ENCODE measurements at places on chromosomes 13 and 19.

DNA sequence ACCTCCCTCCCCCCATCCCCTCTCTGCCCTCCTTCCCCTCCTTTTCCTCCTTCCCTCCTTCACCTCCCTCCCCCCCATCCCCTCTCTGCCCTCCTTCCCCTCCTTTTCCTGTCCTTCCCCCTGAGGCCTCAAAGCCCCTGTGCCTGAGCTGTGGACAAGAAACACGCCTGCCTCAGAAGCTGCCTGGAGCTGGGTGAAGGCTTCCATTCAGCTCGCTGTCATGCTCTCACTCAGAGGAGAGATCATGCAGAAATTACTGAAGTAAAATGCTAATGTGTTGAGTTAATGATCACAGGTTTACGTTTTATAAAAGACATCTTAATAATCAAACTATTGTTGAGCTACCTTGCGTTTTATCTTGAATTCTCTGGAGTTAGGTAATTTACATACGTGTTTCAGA lies 114.5 kb downstream of the ATP11A start:
- no peak for DNase-seq

GRCh38 chr13:113005076-113005865 lies 36.3 kb downstream of the MCF2L start:
- DNase-seq = no peak

- DNase-seq = no peak
Measured at GRCh38 chr19:10291554-10292205, 1.9 kb downstream of the ICAM5 start.

- DNase-seq = no peak
Measured at GRCh38 chr19:9348253-9348652, 14.6 kb upstream of the ZNF177 start.

DNA sequence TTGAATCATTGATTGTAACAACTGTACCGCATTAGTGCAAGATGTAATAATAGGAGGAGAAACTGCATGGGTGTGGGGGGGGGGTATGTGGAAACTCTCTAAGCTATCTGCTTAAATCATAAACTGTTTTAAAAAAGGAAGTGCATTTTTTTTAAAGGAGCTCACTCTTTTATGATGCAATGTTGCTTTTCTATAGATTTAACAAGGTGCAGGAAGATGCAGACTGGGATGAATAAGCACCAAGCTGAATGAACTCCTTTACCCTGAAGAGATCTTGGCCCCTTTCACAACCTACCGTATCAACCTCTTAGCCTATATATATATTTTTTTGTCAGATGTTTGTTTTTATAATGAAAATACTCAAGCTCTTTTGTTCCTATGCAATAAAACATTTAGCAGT lies 95.9 kb downstream of the AKAP11 start:
- DNase-seq = no peak

DNA sequence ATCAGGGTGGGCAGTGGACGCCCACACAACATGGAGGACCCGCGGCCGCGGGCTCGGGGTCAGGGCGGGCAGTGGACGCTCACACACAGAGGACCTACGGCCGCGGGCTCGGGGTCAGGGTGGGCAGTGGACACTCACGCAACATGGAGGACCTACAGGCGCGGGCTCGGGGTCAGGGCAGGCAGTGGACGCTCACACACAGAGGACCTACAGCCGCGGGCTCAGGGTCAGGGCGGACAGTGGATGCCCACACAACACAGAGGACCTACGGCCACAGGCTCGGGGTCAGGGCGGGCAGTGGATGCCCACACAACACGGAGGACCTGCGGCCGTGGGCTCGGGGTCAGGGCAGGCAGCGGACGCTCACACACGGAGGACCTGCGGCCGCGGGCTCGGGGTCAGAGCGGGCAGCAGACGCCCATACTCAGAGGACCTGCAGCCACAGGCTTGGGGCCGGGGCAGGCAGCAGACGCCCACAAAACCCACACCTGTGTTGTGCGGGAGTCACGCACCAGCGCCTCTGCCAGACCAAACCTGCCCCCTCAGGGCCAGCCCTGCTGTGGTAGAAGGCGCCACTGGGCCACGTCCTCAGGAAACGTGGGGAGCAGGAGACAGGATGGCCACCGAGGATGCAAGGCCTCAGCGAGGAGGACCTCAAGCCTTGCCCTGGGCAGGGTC lies 27.6 kb upstream of the C13orf46 start:
- DNase-seq = no peak

DNA sequence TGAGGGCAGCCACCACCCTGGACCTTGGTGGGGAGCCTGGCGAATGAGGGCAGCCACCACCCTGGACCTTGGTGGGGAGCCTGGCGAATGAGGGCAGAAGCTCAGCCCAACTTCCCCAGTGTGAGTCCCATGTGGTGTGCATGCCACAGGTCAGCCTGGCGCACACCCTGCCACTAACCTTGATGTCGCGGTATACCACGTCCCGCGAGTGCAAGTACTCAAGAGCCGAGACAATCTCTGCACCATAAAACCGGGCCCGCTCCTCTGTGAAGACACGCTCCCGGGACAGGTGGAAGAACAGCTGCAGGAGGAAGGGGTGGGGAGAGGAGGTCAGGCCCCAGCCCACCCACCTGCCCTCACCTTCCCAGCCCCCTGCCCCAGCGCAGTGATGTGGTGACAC lies 11.3 kb upstream of the CCNP start:
- DNase-seq = no peak

Data from T-helper 2 cell (primary cell).